ENCODE measurements at places on chromosomes 16 and 17. TPM values are rescaled to one million over a fixed set of nuclear protein-coding genes. Genes with fewer than 3 reads are reported as not detected.

Gene C17orf78
- total RNA-seq = not detected

Gene MFAP4
- not detected for total RNA-seq

Gene USP6
- not detected for total RNA-seq

Gene ZFPM1
- 1.7 TPM for total RNA-seq

Gene RND2
- total RNA-seq = 0.07 TPM

Gene PTRH2
- total RNA-seq = 51.9 TPM

Gene HS3ST6
- total RNA-seq = 0.50 TPM

Gene LAT
- total RNA-seq = 0.36 TPM

Gene RAB37
- total RNA-seq = 0.28 TPM

Gene KRTAP2-3
- 0.93 TPM for total RNA-seq

Gene DHX58
- total RNA-seq = 10.9 TPM

Gene SGCA
- 0.28 TPM for total RNA-seq

Gene ATP2A1
- total RNA-seq = 0.43 TPM

Gene OTOP3
- total RNA-seq = not detected

Gene IL4R
- 96.9 TPM for total RNA-seq

Gene CLEC19A
- not detected for total RNA-seq

Gene CDH3
- total RNA-seq = 791 TPM

Gene CRHR1
- total RNA-seq = not detected

Gene ENPP7
- not detected for total RNA-seq

Gene CFAP97D1
- 0.07 TPM for total RNA-seq
